ENCODE measurements at places on chromosomes 12 and 14.

DNA sequence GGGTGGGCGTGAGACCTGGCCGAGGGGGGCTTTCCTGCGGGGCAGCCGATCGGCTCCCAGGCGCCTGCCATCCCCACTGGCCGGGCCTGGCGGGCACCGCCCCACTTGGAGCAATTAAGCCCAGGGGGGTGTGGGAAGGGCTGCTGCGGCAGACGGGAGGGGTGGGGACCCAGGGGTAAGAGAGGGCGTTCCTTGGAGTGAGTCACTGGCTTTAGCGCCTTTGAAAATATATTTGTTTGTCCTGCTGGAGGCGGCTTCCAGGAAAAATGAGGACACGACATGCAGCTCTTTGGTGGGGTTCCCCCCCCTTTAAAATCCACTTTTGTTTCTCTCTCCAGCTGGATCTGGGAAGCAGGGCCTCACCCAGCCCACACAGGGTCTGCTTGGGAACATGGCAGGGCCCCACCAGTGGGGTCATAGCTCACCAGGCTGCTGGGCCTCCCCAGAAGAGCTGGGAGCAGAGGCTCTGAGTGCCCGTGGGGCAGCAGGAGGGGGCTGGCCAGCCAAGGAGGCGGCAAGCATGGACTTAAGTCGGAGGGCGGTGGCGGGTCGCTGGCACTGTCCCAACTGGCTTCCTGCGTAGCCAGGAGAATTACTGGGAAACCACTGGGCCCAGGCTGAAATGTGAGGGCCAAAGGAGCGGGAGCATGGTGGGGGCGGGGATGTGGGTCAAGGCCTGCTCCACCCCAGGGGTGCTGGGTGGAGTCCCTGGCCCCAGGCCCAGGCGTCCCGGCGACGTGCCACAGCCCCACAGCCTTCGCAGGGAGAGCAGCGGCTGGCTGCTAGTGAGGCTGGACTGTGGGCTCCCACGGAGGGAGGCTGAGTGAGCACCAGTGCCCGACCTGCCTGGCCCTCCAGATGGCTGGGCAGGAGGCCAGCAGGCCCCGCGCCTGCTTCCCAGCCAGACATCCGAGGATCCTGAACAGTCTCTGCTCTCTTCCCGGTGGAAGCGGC lies 128.0 kb downstream of the RFLNA start:
- no peak for DNase-seq

DNA sequence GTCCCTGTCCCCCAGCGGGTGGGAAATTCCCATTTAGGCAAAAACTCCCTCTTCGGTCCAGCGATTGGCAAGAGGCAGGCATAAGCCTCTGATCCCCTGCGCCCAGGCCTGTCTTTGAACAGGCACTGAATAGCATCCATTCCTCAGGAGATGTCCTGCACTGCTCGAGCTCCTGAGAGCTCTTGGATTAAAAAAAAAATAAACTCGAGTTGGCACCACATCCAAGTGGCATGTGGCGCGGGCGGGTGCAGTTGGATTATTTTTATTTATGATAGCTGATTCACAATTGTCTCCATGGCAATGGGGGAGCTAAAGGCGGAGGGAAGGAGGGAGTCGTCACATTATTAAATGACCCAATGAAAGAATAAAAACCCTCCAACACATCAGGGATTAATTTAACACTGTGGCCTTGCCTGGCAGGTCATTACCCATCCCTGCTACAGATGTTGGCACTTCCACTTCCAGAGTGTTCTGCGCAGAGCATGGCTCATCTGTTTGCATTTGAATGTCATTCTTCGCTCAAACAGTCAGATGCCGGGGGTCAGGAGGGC lies 207.2 kb downstream of the AACS start:
- no peak for DNase-seq

DNA sequence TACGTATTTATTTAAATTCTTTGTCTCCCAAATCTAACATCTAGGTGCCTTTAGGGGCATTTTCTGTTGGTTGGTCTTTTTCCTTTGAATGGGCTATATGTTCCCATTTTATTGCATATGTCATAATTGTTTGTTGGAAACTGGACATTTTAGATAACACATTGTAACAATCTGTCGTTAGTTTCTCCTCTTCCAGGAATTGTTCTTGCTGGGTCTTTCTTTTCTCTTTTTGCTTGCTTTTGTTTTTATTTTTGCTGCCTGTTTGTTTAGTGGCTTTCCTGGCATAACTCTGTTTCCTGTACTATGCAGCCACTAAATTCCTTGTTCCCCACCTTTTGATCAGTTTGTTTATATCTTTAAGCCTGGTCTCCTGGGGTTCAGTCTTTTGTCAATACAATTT lies 244.3 kb upstream of the RTL1 start:
- DNase-seq, result no peak

DNA sequence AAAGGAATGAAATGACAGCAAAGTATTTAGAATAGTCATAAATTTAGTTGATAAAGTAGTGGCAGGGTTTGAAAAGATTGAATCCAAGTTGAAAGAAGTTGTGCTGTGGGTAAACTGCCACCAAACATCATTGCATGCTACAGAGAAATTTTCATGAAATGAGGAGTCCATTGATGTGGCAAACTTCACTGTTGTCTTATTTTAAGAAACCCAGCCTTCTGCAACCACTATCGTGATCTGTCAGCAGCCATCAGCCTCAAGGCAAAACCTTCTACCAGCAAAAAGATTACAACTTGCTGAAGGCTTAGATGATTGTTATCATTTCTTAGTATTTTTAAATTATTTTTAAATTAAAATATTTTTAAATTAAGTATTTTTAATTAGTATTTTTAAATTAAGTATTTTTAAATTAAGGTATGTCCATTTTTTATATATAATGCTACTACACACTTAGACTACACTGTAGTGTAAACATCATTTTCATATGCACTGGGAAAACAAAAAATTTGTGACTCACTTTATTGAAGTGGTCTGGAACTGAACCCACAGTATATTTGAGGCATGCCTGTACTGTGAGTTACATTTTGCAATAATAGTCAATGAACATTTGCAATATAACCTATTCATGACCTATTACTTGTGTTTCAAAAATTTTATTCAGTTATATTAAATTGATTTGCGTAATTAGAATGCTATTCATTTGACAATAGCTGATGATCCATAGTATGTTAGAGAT lies 67.2 kb upstream of the SYT1 start:
- DNase-seq, result no peak

DNA sequence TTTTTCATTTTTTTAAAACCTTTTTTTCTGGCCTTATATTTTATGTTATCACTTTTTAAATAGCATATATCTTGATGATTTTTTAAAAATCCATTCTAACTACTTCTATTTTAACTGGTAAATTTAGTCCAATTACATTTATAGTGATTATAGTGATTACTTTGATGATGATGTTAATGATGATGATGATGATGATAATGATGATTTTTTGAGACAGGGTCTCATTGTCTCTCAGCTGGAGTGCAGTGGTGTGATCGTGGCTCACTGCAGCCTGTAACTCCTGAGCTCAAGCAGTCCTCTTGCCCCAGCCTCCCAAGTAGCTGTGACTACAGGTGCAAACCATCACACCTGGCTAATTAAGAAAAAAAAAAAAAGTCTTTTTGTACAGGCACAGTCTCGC lies 27.1 kb downstream of the BRMS1L start:
- no peak for DNase-seq

GRCh38 chr12:28709986-28710685 lies 438.9 kb upstream of the FAR2 start:
- DNase-seq, result no peak

DNA sequence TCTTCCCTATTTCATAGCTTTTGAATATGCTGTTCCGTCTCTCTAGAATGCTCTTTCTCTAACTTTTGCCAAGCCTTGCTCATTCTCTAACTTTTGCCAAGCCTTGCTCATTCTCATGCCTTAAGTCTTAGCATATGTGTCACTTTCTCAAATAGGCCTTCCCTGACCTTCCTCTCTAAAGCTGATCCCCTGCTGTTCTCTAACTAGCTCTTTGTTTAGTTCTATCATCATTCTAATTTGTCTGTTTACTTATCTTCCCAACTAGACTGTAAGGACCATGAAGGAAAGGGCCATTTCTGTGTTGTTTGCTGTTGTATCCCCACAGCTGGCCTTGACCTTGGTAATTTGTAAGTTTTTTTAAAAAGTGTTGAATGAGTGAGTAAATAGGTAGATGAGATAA lies 71.1 kb downstream of the ZNF641 start:
- no peak for DNase-seq

GRCh38 chr14:34199585-34199984 lies 248.7 kb upstream of the EGLN3 start:
- DNase-seq, result no peak

DNA sequence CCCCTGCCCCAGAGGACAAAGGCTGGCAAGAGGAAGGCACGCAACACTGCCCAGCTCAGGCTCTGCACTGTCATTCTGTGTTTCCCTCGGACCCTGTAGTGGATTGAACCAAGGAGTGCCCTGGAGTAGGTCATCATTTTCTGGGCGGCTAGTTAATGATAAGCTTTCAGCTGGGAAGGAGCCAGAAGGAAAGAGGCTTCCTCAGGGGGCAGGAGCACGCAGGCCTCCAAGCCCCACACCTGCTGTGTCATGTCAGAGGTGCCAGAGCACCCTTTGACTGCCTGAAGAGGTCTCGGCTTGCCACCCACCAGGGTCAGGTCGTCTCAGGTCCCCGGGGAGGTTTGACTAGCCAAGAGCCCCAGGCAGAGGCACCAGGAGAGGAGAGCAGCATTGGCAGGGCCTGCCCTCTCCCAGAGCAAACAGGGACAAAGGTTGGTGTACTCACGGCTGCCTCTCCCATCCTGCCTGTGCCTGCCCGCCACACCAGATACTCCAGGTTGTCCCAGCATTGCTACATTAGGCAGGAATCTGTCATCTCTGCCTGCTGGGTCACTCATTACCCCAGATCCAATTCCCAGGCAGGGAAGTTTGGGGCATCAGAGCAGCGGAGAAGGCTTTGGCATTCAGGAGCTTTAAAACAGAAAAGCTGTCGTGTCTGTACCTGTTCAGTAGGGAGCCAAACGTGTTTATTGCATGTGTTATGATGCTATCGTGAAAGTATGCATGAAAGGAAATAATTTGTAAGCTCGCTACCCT lies 33.5 kb upstream of the ATP2A2 start:
- no peak for DNase-seq

DNA sequence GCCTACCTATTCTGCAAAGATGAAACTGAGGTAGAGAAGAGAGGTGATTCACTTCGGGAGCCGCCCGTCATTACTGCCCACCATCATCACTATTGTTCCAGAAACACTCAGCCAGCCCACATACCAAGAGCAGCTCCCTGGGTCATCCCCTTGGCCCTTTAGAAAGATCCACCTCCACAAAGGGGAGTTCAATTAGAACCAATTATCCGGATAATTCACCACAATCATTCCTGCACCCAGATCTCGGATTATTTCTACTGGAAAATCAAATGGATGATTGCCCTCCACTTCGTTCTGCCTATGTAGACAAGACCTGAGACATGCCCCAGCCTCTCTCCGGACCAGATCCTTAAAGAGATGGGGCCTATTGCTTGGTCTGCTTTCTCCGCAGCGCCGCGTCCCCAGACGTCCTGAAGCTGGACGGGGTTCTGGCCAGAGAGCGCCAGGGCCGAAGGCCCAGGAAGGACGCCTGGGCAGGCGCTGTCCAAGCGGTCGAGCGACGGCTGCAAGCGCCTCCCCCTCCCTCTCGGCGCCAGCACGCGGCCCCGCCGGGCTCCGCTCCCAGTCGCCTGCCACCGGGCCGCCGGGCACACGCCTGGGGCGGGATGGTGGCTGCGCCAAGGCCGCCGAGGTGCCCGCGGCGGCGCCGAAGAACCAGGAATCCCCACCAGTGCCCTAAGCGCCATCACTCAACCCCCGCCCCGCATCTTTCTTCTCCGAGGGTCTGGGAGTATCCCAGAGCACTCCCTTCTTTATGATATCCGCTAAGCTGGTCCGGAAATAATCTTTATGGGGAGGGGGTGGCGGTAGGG lies 1.3 kb upstream of the ASCL1 start:
- no peak for DNase-seq

- DNase-seq, result no peak
These were observed 735.3 kb downstream of the DIO2 start for GRCh38 chr14:79475887-79476532.

- DNase-seq, result peak; percentile 51
These were observed at the start of gene IGFBP6 for GRCh38 chr12:53097564-53098353. TSS of gene IGFBP6 (plus strand) at chr12:53097667. CDS start at chr12:53097718, 51 bp downstream.

DNA sequence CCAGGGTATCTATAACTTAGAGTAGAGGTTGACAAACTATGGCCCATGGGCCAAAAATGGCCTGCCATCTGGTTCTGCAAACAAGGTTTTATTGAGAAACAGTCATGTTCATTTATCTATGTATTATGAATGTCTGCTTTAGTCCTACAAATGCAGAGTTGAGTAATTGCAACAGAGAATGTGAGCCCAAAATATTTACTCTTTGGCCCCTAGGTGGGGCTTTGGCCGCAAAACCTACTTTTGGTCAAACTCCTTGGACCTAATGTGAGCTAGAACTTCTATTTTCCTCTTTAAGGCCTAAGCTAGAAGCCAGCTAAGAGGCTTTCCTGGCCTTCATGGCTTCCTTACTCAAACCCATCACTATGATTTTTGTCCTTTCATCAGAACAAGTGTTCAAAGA lies 379.1 kb downstream of the NELL2 start:
- DNase-seq, result no peak

DNA sequence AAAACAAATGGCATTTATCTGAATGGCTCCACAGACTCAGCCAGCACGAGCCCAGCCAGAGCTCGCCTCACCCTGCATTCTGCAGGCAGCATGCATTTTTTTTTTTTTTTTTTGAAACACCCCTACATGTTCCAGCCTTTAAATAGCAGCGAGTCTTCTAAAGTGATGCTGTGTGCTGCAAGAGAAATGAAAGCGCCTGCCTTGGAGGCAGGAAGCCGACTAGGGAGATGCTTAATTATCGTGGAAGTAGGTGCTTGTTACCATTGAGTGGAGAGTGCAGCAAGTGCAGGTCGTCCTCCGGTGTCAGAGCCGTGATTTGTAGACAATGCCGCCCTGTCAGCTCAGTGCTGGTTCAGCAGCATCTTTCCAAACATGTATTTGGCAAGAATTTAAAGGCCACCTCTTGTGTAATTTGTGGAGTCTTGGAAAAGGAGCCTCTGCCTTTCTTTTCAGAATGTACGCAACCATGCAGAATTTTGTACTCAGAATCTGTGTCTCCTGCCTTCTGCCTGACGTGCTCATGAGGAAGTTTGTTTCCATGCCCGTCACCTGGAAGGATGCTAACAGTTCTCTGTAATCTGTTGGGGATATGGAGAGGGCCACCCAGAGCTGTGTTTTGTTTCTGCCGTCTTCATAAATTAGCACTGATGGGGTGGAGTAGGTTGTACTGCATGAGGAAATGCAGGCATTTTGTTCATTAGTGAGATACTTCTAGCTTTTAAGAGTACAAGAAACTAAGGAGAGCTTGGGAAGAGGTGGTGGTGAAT lies 345.9 kb upstream of the RGS6 start:
- DNase-seq, result no peak

Data from CD4-positive, alpha-beta T cell (primary cell).